ENCODE measurements at places on chromosomes 12 and 14.

- DNase-seq, result peak; percentile 79
These were observed 64.5 kb downstream of the NIN start for GRCh38 chr14:50766338-50766886.

DNA sequence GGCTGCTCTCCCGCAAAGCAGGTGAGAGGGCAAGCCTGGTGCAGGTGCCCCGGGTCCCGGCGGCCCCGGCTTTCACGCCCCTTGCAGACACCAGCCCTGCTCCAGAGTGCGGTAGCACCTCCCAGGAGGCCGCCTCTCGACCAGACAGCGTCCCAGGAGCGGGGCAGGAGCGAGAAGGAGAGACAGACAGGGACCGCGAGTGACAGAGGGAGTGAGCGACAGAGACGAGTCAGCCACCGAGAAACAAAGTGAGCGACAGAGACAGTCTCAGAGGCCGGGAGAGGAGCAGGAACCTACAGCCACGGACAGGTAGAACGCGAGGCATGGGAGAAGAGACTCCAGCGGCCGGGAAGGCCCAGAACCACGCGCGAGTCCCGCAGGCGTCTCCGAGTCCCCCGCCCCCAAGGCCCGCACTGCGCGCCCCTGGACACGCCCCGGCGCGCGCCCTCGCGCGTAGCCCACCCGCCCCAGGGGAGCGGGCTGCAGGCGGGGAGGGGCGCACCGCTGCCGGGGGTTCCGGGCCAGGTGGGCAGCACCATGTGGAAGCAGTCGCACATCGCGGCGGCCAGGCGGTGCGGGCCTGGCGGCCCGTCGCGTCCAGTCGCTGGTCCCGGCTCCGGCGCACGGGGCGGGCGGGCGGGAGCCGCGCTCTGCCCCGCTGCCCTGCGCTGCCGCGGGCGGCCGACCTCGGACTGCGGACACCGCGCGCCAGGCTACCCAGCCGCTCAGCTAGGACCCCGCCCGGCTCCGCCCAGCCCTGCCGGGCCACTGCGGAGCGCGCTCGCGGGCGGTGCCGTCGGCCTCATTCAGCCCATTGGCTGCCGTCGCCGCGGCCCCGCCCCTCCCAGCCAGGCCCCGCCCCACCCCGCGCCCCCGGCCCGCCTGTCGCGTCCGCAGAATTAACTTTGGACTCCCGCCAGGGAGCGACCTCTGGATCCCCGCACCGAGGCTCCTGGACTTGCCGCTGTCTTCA lies at the start of gene AHNAK2:
Gene AHNAK2 (minus strand): TSS at position 694 of the 973 bp plus-strand sequence. CDS start 137 bp downstream, at position 557.
- DNase-seq, result peak; percentile 68

DNA sequence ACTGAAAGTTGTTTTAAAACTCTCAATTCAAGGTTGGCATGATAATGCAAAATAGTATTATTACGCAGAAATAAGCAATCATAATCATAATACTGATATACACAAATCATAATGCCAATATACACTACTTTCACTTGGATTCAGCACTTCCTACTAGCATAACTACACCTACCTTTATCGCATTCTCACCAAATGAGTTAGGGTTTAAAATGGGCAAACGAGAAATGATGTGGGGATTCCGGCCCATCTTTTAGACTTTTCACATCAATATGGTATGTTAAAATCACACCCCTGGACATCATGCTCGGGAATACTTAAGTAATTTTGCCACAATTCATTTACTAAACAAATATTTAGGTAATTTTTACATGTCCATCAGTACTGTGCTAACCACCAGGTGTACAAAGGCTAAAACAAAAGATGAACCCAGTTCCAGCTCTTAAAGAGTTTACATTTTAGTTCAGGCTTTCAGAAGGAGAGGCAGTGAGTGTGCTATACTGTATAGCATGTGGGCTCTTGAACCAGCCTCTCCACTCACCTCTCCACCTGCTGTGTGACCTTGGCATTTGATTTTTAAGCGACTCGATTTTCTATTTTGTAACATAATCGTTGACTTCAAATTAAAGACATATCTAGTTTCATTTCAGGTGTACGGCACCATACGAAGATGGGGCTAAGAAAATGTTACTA lies 1.1 kb upstream of the USP15 start:
- no peak for DNase-seq

DNA sequence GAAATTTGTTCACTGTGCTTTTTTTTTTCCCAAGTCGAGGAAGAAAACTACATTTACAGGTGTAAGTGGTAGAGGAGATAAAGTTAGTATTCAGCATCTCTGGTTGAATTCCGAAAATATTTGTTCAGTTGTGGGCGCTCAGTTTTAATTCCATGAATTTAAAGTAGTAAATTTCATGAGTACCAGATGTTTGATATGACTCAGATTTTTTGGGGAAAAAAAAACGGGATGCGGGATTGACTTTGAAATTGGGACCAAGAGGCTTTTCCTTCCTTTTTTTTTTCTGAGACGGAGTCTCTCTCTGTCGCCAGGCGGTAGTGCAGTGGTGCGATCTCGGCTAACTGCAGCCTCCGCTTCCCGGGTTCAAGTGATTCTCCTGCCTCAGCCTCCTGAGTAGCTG lies 1.6 kb downstream of the TULP3 start:
- no peak for DNase-seq

DNA sequence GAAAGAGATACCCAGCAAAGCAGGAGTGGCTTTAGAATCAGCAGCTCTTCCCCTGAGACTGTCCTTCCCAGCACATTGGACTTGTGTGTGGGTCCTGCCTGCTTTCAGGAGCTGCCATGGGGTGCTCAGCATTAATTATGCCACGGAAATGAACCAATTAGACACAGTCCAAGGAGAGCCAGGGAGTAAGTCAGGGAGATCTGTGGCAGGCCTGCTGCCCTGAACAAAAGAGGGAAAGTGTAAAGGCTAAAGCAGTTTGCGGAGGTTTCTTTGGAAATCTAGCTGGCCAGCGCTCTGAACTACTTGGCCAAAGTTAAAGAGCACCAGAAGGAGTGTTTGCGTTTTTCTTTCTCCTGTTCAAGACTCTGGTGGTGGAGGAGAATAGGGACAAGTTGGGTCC lies 65.7 kb upstream of the SRSF5 start:
- no peak for DNase-seq

GRCh38 chr14:28406196-28406595 lies 360.4 kb upstream of the FOXG1 start:
- DNase-seq, result peak; percentile 65

GRCh38 chr12:52121824-52122539 lies 42.5 kb downstream of the SMIM41 start:
- peak; percentile 67 for DNase-seq

- peak; percentile 18 for DNase-seq
These were observed 11.8 kb downstream of the FNTB start for GRCh38 chr14:64998455-64998931.

DNA sequence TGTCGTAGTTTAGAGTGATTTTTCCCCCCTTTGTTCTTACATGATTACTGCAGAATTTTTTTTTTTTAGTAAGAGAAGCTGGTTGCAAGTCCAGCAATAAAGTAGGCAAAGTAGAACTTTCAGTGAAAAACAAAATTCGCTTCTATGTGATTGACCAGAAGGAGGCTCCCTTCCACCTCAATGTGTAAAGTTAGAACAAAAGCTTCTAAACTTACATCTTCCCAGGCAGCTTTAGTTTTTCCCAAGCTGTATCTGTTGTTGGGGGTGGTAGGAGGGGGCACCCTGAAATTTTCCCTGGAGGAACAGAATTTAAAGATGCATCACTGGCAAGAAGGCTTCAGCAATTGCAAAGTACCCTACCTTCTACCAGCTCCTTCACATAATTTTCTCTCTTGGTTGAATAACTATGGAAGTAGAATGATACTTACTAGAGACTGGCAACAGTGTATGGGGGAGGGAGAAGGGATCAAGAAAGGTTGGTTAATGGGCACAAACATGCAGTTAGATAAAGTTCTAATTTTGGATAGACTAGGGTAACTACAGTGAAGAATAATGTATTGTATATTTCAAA lies 87.3 kb upstream of the E2F7 start:
- peak; percentile 76 for DNase-seq

GRCh38 chr12:86627001-86627400 lies 370.8 kb upstream of the MGAT4C start:
- no peak for DNase-seq

GRCh38 chr12:52810554-52810953 lies 3.4 kb downstream of the KRT4 start:
- no peak for DNase-seq

DNA sequence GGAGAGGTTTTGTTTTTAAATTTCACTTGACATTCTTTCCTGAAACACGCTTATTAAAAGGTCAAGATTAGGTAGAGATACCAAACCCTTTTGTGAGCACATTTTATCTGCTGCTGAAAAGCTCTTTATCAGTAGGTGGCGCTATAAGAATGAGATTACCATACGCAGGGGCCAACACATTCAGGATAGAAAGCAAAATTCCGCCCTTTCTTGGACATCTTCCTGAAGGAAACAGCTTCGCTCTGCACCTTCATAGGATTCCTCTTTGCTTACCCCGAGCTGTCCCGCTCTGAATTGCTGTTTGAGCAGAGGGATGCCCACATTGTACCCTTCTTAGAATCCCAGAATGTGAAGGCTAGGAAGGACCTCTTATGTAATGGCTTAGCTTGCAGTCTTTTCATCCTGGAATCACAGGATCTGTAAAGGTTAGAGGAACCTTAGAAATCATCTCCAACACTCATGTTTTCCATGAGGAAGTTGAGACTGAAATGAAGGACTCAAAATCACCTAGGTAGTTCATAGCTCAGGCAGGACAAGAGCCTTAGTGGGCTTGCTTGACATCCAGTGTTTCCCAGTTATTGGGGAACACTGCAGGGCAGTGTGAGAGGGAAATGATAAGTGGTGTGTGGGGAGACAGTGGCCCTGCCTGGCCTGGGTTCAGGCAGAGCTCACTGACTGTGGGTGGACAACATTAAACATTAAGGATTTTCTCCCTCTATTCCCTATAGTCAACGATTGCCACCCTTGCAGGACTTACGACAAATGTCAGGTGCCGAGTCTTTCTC lies 38.7 kb upstream of the CRY1 start:
- peak; percentile 79 for DNase-seq

- no peak for DNase-seq
These were observed 19.4 kb upstream of the EIF2B2 start for GRCh38 chr14:74983343-74983742.

DNA sequence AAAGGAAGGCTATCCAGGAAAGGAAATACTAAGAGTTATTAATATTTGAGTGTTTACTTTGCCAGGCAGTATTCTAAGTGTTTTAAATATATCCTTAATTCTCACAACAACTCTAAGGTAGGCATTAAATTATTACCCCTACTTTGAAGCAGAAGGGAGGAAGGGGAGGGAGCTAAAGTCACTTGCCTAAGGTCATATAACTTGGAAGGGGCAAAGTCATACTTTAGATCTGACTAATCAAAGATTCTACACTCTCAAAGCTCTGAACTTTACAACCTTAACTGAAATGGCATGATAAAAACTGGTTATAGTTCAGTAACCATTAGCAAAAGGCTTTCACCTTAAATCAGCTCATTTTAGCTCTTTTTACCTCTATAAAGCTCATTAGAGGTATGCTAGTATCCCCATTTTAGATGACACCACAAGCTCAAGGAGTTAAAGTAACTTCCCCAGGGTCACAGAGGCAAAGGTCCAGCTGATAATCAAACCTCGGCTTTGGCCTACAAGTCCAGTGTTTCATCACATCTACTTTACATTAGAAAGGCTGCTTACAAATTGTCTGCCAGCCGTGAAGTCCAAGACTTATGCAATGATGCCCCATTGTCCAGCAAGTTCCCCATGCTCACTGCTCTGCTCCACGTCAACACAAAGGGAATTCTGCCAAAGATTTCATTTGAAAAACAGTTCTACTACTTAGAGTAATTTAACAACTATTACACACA lies 223.9 kb downstream of the MED13L start:
- peak; percentile 93 for DNase-seq

- no peak for DNase-seq
These were observed 45.2 kb downstream of the VEZT start for GRCh38 chr12:95262808-95263207.
